Activated T-cell treated with anti-CD3 and anti-CD28 coated beads, Interleukin-2, amount 50 U/mL, for 1 hour (primary cell): ENCODE measurements at places on chromosomes 3 and 15.

GRCh38 chr3:129416415-129416814 lies 12.0 kb downstream of the EFCAB12 start:
- no peak for DNase-seq

DNA sequence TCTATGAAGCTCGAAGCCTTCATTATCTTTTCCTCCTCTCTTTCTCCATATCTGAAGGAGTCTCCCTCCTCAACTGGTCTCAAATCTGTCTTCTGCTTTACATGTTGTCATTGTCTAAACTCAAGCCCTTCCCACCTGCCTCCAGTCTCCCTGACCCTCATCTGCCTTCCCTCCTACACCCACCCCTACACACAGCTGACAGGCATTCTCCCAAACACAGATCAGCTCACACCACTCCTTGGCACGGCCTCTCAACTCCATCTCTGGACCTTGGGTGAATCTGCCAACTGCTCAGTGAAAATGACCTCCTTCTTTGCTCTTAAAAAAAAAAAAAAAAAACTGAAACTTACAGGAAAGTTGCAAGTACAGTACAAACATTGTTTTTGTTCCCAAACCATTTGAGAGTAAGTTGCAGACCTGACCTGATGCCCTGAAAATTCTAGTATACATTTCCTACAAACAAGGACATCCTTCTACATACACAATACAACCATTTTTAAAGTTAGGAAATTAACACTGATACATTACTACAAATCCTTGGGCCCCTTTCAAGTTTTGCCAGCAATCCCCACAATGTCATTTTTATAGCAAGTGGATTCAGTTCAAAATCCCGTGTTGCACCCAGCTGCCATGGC lies 49.4 kb upstream of the UBE2E1 start:
- no peak for DNase-seq

- no peak for DNase-seq
These were observed 252.1 kb downstream of the OPA1 start for GRCh38 chr3:193845144-193845543.

- DNase-seq = no peak
These were observed 378.7 kb downstream of the MCTP2 start for GRCh38 chr15:94610069-94610468.

GRCh38 chr3:120013481-120013880 lies 80.8 kb downstream of the GSK3B start:
- DNase-seq = no peak

DNA sequence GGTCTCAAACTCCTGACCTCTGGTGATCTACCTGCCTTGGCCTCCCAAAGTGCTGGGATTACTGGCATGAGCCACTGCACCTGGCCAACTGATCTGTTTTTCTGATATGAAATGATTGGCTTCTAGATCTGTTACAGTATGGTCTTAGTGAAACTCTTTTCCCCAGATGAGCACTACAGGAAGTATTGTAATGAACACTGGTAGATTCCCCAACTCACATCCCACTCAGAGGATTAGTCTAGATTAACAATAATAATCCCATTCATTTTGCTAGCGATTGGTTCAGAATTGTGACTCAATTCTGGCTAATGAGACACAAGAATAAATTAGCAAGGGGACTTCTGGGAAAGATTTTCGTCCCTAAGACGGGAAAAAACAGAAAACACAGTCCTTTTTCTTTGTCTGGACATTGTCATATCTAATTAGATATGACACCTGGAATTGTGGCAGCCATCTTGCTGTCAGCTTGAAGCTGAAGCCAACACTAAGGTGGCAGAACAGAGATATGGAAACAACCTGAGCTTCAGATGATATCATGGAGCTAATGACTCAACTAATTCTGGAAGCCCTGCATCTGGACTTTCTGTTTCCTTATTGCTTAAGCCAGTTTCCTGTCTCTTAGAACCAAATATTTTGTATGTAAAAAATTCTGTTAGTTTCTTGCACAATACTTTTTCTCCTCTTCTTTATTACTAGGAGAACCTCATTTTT lies 17.4 kb upstream of the NPTN start:
- DNase-seq = no peak

DNA sequence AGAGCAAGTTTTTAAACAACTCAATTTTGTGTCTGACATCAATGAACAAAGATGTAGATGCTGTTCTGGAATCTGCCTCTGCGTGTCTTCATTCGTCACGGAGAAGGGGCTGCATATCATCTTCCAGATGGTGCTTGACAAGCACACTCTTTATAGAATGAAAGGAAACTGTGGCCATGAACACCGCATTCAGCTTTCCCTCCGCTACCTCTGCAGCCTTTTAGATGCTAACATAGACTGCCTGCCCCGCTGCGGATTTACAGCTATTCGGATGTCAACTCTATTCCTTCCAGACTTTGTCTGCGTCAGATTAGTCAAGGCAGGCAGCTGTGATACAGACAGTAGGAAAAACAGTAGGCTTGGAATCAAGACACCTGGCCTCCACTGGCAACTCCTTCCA lies 232.9 kb downstream of the TJP1 start:
- DNase-seq = no peak

DNA sequence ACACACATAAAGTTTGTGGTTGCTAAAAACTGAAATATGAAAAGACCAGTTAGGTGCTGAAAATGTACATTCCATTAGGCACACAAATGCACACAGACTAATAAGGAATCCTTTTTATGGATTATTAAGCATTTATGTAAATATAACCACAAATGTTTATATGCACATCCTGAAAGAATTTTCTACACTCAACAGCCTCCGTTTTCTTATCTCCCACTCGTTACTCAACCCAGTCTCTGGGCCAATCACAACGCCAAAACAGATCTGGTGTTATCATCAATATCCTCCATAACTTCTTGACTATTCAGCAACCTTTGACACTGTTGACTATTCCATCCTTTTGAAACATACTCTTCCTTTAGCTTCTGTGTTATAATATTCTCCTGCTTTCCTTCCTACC lies 136.4 kb downstream of the ATP8B4 start:
- no peak for DNase-seq

DNA sequence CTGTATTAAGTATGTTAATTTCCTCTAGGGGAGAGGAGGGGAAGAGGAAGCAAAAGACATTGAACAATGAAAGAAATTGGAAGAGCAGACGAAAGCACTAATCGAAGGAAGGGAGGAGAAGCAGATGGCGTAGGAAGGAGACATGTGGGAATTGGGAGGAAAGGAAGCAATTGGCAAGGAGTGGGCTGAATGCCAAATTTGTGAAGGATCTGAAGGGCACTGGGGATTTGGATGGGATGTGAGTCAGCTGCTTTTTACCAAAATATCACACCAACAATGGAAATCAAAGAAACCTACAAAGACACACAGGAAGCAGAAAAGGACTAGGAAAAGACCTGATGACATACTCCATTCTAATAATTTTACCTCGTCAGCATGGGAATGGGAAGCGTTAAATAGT lies 1029.8 kb downstream of the ROBO1 start:
- no peak for DNase-seq

- no peak for DNase-seq
These were observed 1.7 kb upstream of the DENND4A start for GRCh38 chr15:65793818-65794104.

DNA sequence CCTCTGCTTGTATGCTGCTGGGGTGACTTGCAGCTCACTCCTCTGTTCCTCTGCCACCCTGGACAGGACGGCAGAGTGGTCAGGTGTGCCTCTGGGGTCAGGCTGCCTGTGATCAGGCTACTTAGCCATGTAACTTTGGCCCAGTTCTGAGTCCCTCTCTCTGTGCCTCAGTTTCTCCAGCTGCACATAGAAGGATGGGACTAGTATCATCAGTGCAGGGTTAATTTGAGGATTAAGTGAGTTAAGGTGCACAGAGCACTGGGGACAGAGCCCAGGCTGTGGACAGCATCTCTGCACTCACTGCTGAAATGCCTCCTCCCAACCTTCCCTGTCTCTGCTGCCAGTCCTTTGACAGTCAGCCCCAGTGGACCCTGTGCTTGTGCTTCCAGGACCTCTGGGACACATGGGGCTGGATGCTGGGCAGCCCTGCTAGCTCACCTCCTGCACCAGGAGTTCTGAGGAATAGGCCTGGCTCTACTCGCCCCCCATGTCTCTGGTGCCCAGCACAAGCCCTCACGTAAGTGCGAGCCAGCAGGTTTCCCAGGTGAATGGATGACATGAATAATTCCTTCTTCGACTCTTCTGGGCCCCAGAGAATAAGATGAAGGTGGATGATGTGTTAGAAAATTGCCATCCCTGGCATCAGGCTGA lies 19.3 kb upstream of the PRR23E start:
- no peak for DNase-seq

DNA sequence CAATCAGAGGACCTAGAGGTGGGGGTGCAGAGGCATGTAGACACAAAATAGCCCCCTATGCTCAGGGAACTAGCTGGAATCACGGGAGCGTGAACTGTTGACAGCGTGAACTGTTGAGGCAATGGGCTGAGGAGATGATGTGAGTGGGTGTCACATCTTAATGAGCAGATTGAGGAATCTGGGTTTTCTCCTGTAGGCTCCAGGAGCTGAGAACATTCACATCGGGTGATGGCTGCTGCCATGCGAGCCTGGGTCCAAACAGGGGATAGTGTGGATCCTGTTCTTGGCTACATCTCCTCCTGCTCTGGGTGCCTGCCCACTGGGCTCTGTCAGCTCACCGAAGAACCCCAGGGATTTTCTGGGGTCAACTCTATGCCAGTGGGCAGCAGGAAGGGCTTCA lies 2.1 kb downstream of the LARP6 start:
- DNase-seq = no peak

DNA sequence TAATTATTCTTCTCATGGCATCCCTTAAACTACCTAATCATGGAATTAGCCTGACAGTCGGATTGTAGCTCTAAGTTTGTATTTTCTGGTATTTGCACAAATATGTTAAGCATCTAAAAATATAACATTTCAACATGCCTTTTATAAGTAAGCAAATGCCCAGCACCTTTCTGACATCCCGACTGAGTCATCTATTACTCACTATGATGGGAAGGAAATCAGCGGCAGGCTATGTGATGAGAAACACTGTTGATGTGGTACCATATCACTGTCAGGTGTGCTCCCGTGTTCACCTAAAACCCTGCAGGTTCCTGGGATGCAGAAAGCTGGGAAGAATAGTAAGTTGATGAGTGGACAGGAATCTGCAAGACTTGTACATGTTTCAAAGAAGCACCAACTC lies 367.8 kb upstream of the IL12A start:
- no peak for DNase-seq

GRCh38 chr15:39581242-39581792 lies 438 bp downstream of the THBS1 start:
- no peak for DNase-seq

DNA sequence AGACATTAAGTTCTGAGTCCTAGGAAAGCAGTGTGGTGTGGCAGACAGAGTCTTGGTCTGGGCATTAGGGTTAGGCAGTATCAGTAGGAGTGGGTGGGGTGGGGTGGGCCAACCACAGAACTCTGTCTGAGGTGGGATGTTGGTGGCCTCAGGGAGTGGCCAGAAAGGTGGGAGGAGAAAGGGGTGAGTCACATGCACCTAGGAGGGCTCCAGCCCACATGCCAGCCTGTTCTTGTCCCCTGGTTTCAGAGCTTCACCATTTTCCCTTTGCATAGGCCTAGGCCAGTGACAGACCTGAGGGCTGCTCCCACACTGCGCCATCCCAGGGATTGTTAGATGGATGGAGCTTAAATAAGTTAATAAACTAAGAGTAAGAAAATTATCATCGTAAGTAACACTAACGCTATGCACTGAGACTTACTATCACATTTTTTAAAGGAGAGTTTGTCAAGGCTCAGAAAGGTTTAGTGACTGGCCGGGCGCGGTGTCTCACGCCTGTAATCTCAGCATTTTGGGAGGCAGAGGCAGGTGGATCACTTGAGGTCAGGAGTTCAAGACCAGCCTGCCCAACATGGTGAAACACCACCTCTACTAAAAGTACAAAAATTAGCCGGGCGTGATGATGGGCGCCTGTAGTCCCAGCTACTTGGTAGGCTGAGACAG lies 33.8 kb downstream of the DNASE1L3 start:
- DNase-seq = no peak

- no peak for DNase-seq
These were observed 1059.0 kb downstream of the TUSC7 start for GRCh38 chr3:117768581-117768980.

DNA sequence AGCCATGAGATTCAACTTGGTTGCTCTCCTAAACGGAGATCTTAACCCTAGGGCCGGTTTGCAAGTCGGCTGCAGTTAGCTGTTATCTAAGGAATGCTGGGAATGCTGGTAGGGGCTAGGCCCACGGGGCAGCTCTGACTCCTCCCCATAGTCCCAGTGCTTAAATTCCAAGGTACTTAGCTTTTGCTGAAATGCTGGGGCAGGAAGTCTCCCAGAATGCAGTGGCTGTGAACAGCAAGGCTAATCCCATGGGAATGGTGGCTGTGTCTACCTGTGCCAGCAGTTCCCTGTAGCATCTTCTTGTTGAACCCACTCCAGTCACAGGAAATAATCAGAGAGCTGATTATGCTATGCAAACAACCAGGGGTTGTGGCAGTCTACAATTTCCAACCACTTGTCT lies 102.5 kb upstream of the TJP1 start:
- no peak for DNase-seq

GRCh38 chr15:101221902-101222301 lies 29.9 kb downstream of the CHSY1 start:
- DNase-seq = no peak

DNA sequence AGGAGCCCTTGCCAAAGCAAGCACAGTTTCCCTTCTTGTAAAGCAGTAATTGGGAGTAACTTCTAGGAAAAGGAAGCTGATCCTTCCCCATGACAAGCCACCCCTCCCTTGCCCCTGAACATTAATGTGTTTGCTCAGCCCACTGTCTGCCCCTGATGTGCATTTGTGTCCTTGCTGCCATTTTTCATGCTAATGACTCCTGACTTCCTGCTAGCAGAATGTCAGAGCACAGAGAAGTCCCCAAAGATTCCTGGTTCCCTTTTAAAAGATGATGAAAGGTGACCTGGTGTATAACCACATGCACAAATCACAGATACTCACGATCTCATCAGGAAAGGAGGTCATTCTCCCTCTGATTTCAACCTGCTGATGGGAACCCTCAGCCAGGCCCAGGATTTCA lies 44.2 kb upstream of the WNT5A start:
- no peak for DNase-seq

- no peak for DNase-seq
These were observed 50.3 kb upstream of the SNRK start for GRCh38 chr3:43236008-43236407.

DNA sequence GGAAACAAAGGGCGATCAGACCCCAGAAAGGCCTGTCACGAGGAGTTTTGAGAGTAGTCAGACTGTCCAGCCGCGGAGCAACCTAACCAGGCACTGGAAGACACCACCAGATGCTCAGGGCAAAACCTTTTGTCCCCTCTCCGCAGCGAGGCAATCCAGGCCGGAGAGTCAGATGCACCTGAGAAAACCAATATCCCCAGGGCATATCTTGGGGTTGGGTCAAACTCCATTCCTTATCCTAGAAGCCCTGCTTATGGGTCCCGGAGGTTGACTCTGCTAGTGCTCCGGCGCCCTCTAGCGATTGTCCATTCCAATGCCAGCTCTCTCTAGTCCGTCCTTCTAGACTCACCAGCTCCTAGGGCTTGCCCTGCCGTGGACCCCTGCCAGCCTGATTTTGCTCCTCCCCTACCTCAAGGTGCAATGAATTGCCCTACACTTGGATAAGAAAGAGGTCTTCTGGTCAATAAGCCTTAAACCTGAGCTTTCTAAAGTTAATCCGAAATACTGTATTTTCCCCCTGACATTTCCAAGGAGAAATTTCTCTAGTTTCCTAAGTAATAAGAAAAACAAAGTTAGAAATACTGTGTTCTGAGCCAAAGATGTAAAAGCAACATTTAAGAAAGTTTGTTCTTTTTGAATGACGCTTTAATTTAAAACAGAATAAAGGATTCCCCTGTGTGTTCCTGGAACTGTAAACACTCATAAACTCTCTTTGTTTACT lies 5.5 kb downstream of the CPNE4 start:
- DNase-seq = peak; percentile 50
